ENCODE measurements at places on chromosomes 4 and X.

DNA sequence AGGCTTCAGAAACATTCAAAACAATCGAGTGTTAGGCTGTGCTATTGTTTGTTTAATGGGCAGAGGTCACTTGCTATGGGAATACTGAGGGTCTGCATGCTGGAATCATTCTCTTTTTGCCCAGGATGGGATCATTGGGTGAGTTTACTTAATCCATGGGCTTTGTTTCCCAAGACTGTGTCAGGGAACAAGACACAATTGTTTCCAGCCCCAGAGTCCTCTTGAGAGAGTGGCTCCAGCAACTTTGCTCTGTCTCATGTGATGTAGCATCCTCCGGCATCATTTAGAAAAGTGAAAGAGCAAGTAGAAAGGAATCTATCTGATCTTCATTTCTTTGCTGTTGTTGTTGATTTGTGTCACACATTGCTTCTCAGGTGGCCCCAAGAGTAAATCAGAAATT lies 1.8 kb downstream of the TENM3 start:
- no peak for DNase-seq

DNA sequence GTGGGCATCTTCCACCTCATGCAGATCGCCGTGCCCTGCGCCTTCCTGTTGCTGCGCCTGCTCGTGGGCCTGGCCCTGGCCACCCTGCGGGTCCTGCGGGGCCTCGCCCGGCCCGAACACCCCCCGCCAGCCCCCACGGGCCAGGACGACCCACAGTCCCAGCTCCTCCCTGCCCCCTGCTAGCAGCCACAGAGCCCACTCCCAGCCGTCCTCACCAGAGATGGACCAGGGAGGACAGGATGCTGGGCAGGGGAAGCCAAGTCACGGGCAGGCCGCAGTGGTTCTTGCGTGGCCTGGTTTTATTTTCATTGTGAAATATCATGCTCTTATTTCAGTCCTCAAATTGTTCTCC lies 15.1 kb downstream of the DGKQ start:
- DNase-seq, result no peak

GRCh38 chrX:25039036-25039435 lies 23.3 kb upstream of the ARX start:
- no peak for DNase-seq

GRCh38 chr4:122674371-122674770 lies 53.5 kb upstream of the IL21 start:
- no peak for DNase-seq

GRCh38 chrX:63958134-63958865 lies 173.3 kb upstream of the ARHGEF9 start:
- DNase-seq, result no peak

DNA sequence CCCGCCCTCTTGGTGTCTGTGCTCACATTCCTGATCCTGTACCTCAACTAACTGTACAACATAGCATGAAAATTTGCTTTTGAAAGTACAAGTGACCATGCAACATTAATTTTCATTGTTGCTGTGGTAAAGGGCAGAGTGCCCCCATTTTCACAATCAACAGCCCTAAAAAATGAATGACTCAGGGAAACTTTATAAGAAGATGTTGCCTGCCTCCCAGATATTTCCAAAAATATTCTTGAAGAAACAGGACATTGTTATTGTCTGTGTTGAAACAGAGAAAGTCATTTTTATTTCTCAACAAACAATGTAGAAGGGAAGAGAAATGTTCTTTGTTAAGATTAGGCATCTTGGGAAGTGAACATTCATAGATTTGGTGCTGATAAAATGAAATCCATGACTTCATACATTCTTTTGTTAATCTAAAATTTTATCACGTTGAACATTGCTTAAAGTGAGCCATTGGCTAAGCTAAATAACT lies 113.9 kb upstream of the ANXA3 start:
- no peak for DNase-seq

GRCh38 chr4:76233529-76233928 lies 18.0 kb upstream of the FAM47E start:
- no peak for DNase-seq

DNA sequence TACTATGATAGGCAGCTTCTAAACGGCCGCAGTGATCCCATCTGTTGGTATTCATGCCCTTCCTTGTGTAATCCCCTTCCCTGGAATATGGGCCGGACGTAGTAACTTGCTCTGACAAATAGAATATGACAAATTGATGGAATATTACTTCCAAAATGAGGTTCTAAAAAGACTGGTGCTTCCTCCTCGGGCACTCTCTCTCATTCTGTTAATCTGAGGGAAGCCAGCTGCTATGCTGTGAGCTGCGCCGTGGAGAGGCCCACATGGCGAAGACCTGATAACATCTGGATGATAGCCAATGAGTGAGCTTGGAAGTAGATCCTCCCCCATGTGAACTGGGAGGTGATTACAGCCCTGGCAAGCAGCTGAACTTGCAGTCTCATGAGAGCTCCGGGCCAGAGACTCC lies 27.2 kb upstream of the SLC25A4 start:
- DNase-seq, result no peak

DNA sequence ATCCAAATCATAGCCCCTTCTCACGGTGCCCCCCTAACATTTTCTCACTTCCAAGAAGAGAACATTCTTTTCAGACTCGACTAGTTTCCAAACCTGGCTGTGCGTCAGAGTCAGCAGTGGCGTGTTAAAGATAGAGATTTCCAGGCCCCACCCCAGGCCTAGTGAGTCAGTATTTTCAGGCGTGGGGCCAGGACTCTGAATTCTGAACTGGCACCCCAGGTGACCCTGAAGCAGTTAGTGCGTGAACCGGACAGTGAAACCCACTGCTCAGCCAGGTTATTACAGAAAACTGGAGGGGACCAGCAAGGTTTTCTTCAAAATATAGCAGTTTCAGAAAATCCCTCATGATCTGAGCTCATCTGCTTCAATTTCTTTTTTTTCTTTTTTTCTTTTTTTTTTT lies 35.0 kb upstream of the BCOR start:
- no peak for DNase-seq

DNA sequence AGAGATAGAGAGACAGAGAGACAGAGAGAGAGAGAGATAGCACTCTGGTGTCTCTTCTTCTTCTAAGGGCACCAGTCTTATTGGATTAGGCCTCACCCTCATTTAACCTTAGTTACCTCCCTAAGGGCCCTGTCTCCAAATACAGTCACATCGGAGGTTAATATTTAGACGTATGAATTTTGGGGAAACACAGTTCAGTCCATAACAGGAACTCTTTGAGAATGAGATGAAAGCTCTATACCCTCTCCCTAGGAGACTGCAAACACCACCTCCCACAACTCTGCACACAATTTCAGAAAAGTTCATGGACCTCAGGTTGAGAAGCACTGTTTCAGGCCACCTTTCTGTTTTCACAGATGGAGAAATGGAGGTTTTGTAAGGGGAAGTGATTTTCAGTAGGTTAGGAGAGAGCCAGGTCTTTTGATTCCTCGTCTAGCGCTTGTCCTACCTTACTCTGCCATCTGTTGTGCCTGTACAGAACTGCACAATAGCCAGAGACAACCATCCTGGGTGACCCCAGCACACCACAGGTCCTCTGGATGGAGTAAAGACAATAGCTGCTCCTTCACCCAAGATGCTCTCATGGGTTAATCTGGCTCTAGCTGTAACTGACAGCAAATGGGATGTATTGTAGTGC lies 16.9 kb upstream of the LOC101059915 start:
- DNase-seq, result no peak

- no peak for DNase-seq
Observed at GRCh38 chr4:133112641-133113040, 36.5 kb upstream of the PCDH10 start.

DNA sequence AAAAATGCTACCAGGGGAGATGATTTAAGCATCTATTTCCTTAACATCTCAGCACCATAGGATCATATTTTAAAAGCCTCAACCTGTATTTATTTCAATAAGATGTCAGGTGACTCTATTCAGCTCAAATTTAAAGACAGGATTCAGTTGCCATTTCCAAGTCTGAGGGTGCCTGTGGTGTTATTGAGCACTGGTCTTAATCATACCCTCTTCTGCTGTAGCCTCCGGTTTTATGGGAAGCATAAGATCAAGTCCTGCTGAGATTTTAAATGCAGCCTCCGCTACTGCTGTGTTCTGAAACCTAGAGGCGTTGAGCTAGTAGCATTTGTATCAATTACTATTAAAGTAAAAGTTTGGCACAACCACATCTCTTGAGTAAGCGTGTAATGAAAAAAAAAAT lies 185.7 kb upstream of the NWD2 start:
- DNase-seq, result no peak

- DNase-seq, result no peak
Observed at GRCh38 chr4:8639777-8640720, 47.5 kb downstream of the CPZ start.
